Activated CD4-positive, alpha-beta T cell treated with anti-CD3 and anti-CD28 coated beads for 36 hours (primary cell): ENCODE measurements at places on chromosomes 4 and X.
A peak's percentile ranks its signal among the peaks of the same experiment; 100 is the strongest.

DNA sequence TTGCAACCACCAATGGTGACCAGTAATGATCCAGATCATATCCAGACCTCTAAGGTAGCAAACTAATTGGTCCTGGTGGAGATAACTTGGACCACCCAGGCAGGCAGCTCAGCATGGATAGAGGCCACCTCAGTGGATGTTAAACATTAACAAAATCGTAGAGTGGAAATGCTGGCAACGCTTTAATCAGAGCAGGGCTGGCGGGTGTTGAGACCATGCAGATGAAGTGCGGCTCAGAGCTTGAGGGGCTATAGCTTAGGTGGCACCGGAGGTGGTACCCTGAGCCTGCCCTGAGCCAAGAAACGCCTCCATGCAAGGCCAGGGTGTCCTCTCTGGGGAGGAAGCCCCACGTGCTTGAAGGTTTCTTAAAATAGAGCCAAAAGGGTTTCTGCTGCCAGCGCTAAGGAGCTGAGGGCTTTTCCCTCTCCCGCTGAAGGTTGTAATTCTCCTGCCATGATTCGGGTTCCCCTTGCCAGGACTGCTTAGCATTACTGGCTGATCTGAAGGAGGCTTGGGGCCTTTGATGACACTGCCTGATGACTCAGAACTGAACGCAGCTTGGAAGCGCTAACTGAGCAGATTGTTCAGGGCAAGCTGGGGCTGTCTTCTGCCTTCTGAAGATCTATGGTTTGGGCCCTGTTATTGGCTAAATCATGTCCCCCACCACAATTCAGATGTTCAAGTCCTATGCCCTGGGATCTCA, 177.8 kb upstream of the ATP6AP2 start:
- peak; percentile 33 for DNase-seq

DNA sequence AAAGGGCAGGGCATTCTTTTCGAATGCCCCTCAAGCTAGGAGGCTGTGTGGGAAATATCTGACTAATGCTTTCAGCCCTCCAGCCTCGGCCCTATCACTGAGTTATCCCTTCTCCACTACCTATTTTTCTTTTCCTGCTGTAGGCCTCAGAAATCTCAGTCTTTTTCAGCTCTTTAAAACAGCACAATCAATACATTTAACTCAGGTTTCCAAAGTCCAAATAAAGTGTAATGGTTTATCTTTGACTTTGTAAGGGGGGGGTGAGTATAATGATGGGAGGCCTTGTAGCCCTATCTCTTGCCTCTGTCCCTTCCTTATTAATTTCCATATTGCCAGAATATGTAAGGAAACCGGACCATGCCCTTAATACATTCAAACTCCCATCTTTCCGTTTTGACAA, 1.6 kb upstream of the WNK3 start:
- no peak for DNase-seq

DNA sequence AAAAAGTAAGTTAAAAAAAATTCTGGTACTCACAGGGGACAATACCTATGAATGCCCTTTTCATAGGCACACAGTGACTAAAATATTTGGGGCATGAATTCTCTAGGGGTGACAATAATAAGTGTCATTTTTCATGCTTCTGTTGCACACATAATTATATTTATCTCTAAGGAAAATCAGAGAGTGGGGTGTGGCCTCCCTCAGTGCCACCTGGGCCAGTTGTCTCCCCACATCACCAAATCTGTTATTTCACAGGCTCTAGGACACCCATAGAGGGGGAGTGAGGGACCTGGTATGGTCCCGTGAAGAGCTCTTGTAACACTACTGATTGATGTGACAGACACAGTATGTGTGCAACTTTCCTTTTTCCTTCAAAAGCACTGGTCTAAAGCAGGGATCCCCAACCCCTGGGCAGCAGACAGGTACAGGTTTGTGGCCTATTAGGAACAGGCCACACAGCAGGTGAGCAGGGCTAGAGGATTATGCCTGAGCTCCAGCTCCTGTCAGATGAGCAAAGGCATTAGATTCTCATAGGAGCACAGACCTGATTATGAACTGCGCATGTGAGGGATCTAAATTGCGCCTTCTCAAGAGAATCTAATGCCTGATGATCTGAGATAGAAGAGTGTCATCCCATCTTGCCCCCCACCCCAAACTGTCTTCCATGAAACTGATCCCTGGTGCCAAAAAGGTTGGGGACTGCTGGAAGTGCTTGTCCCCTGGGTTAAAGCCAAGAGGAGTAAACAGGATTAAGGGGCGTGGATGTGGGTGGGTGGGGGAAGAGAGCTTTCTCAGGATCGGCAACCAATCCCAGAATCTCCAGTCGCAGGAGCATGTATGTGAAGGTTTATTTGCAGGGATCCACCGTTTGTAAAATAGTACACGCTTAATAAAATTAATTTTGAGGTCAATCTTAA, 856 bp downstream of the SLC9B1 start:
- peak; percentile 14 for DNase-seq

DNA sequence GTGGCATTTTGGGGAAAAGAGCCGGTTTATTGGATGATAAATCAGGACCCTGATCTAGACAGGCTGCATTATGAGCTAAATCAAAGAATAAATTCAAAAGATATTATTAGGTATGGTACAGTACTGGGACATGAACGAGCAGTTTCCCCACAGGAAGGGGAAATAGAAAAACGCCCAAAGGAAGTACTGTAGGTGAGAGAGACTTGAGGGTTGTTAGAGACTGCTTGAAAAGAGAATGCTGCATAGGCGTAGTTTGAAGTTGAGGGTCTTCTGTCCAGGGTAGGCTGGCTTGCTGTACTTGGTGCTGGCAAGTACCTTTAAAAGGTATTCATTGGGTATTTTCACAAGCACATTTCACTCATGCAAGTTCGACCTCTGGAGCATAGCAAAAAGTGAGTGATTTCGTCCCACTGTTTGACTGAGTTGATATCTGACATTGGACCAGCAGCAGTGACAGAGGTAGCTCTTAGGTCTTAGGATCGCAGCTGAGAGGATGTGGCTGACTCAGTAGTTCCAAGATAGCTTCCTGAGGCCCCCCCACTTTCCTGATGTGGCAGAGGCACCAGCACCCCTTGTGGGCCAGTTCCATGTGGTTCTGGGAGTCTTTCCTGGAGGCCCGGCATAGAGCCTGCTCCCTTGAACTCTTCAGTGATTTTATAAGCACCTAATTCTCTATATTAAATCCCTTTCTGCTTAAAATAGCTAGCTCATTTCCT, 64.3 kb downstream of the TMEM131L start:
- peak; percentile 67 for DNase-seq

DNA sequence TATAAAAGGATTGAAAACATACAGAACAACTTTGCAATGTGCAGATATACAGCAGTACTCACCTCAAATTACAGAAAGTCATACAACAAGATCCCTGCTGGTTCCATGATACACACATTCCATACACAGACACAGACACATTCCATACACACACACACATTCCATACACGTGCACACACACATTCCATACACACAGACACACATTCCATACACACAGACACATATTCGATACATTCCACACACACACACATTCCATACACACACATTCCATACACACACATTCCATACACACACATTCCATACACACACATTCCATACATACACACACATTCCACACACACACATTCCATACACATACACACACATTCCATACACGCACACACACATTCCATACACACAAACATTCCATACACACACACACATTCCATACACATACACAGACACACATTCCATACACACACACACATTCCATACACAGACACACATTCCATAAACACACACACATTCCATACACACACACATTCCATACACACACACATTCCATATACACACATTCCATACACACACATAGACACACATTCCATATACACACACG, 13.7 kb downstream of the LINC00632 start:
- no peak for DNase-seq

DNA sequence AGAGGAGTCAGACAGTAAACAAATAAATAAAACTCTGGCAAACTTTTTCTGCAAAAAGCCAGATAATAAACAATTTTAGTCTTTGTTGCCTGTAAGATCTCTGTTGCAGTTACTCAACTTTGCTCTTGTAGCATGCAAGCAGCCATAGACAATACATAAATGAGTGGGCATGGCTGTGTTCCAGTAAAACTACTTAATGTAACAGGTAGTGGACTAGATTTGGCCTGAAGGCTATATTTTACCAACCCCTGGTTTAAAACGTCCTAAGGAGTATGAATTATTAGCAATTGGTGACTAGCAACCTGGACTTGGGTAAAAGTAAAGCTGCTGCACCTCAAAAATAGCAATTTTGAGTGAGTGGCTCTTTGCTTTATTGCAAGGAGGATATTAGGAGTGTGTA, 30.9 kb downstream of the SLAIN2 start:
- DNase-seq = no peak

DNA sequence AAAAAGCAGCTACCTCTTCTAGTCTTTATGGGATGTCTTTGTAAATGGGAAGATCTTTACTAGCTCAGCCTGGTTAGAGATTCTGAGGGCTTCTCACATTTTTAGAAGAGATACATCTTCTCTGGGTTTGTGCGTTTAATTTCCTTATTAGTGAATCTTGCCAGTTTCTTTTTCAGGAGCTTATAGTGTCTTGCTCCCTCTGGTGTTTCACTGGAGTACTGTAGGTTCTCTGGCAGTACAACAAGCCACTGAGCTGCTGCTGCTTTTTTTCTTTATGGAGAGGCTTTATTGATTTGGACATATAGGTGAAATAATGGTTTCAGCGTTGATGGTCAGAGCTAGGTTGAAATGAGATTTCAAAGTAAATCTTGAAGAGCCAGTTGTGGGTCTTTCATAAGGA, 82.9 kb downstream of the LAS1L start:
- DNase-seq = peak; percentile 14

GRCh38 chrX:36348509-36348908, 429.0 kb downstream of the CFAP47 start:
- DNase-seq = no peak

- DNase-seq = no peak
These were observed 171.8 kb downstream of the TLL1 start for GRCh38 chr4:166044871-166045270.

- peak; percentile 91 for DNase-seq
These were observed 51.5 kb upstream of the TRIM2 start for GRCh38 chr4:153152501-153153338.

- DNase-seq = no peak
These were observed 152.5 kb upstream of the SPRY1 start for GRCh38 chr4:123244137-123244536.

GRCh38 chr4:184744236-184744635, 10.3 kb upstream of the CENPU start:
- DNase-seq = no peak

DNA sequence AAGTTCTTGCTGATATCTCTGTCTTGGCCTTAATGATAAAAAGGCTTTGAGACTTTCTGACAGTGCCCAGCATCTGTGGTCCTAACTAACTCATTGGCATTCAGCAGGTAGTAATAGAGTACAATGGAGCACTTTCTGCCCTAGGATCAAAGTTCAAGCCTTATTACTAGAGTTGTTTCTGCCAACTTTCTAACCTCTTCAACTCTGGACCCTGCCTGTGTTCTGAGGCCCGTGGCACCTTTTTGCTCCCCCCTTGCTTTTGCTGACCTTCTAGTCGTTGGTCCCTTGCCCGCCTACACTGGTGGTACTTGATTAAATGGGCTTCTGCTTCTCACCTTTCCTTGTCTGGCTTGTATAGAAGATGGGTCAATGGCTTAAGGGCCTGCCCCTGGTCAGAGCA, 126.3 kb downstream of the PPARGC1A start:
- DNase-seq = no peak

GRCh38 chr4:186514271-186514950, 41.0 kb downstream of the MTNR1A start:
- no peak for DNase-seq

- DNase-seq = no peak
These were observed 163.9 kb downstream of the KDR start for GRCh38 chr4:54961357-54961975.
